Esophagus muscularis mucosa (tissue), 4 donors: ENCODE measurements at places on chromosomes 13 and 19. TPM values are rescaled to one million over a fixed set of nuclear protein-coding genes. Genes with fewer than 3 reads are reported as not detected.

Gene NUDT15
- 6.0 TPM for total RNA-seq

GRCh38 chr19:5705552-5705951 is 14.4 kb downstream of the LONP1 start:
- DNase-seq: no peak

DNA sequence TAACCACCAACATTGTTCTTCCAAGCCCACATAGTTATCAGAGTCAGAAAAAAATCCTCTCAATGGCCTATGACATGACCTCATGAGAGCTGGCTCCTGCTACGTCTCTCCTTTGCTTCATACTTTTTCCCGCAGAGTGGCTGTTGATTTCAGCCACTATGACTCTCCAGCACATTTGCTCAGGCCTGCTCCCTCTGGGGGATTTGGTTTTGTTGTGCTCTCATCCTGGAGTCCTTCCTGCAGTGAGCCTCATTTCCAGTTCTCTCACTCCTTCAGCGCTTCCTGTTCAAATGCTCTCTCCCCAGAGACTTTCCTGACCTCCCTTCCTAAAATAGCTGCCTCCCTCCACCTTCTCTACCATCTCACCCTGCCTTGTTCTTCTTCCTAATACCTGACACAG is 72.0 kb upstream of the USP29 start:
- no peak for DNase-seq

- DNase-seq: peak; percentile 91
Observed at GRCh38 chr13:112443995-112444311, 67.8 kb downstream of the SPACA7 start.

Gene ZNF433
- 3.5 TPM for total RNA-seq

- DNase-seq: no peak
Observed at GRCh38 chr19:4977299-4978174, 8.6 kb downstream of the KDM4B start.

DNA sequence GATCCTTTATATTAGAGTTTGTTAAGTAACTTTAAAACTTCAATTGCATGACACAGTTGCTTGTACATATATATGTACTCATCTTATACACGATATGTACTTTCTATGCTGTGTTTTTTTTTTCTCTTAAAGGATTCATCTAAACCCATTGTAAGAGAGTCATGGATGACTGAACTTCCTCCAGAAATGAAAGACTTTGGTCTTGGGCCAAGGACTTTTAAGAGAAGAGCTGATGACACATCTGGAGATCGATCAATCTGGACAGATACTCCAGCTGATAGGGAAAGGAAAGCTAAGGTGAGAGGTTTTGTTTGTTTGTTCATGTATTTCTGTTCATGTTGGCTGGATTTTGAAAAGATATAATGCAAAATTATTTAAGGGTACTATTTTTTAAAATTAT is 26.0 kb downstream of the GPALPP1 start:
- DNase-seq: no peak

GRCh38 chr19:13055213-13056051 is 47.2 kb downstream of the LYL1 start:
- DNase-seq: no peak

DNA sequence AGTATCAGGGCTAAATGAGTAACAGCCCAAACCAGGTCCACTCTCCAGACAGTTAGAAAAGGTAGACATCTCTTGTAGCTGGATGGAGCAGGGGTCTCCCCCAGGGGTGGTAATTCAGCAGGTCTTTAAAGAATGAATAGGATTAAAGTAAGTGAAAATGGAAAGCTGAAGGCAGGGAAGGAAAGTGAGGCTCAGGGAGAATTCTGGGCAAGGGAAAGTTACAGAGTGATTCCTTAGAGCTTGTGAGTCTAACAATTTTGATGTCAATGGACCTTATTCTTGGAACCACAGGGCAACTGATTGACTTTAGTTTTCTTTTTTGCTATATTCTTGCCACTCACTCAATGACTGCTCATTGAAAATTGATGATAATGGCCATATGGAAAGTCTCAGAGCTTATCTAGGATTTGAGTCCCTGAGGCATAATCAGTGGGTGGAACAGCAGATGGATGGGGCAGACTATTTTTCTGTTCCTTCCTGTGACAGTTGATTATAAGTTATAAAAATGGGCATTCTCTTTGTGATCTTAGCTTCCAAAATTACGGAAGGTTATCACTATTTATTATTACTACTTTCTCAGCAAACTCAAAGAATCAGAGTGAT is 76.9 kb downstream of the LRCH1 start:
- no peak for DNase-seq

Gene CKM
- total RNA-seq: 0.66 TPM

Gene TMPRSS9
- total RNA-seq: 0.17 TPM

Gene ZNF544
- total RNA-seq: 36.6 TPM

Gene F10
- 4.6 TPM for total RNA-seq

DNA sequence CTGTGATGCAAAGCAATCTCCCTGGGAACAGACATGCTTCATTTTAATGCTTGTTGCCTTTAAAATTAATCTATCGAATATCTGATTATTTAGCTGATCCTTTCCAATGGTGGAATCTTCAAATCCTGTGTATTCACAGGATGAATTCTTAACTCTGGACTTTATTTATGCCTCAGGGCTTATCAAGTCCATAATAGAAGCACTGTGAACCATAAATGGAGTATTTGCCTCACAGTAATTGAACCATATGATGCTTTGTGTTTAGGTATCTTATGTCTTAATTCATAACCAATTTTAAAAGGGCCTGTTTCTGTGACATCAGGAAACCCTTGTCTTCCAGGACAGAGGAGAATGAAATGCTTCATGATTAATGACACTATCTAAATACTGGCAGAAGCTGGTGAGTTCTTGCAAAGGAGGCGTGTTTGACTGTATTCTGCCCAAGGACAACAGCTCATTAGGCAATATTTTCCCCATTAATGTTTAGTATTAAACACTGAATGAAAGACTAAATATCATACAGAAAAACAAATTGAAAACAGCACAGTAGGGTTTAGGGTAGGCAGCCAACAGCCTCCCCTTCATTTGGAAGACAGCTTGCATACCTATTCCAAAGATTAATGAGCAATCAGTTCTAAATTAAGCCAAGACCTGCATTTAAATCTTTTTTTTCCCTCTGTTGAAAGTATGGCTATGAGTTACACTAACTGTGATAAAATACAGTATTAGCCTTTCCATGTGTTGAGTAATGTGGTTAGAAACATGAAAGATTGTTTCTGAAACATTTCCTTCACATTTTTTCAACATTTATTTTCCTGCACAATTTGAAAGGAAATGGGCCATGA is 709.4 kb downstream of the PCDH9 start:
- DNase-seq: no peak

- no peak for DNase-seq
Observed at GRCh38 chr13:29511980-29512379, 83.5 kb downstream of the SLC7A1 start.

DNA sequence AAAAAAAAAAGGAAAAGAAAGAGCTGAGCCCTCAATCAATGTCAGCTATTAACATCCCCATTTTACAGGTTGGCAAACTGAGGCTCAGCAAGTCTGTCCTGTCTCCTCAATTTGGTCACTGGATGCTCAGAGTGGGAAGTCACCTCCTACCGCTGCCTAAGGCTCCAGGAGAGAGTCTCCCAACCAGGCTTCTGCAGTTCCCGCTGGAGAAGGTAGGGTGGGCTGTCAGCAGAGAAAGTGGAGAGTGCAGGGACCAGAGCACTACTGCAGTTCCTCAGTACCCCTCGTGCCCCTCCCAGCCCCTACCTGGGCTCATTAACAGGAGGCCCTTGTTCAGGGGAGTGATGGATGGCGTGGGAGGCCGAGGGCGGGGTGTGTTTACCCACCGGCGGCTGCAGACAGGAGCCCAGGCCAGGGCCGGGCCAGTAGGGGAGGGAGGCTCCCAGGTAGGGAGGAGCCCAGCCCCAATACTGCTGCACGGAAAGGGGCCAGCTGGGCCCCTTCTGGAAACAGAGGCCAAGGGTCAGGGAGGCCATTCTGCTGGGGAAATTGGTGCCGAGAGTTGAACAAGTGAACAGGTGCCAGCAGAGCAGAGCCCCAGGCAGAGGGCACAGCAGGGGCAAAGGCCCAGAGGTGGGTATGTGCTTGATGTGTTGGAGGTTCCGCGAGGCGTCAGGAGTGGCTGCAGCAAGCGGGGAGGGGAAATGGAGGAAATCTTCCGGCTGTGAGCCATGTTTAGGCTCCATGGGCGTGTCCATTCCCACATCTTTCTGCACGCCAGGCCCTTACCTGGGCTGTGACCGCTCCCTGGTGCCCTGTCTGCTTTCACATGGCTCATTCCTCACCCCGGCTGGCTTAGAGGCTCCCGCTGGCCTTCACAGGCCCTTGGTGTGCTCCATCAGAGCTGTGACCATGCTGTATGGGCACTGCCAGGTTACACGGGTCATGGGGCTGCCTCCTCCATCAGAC is 7.6 kb upstream of the COMP start:
- no peak for DNase-seq

- DNase-seq: no peak
Observed at GRCh38 chr13:109468123-109468522, 318.3 kb downstream of the IRS2 start.

DNA sequence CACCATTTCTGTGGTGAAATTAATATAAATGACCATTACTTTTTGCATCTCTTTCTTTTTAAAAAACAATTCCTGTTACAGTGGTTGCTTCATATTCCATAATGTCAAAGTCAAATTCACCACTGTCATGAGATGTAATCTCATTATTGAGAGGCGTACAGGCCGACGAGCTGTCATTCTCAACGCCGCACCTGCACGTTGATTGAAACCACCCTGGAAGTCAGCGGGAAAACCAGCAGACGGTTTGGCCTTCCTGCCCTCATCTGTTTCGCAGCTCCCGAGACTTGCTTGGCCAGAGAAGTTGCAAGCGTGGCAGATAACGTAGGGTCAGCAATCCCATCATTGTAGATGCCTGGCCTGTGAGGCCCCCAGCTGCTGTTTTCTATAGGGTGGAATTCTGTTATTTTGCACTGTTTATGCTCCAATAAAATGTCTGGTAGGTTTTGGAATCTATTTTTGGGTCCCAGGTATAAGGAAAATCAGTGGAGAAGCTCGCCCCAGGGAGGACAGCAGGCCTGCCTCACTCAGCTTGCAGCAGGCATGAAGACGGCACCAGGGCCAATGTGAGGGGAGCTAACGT is 153.4 kb downstream of the SOX1 start:
- no peak for DNase-seq

DNA sequence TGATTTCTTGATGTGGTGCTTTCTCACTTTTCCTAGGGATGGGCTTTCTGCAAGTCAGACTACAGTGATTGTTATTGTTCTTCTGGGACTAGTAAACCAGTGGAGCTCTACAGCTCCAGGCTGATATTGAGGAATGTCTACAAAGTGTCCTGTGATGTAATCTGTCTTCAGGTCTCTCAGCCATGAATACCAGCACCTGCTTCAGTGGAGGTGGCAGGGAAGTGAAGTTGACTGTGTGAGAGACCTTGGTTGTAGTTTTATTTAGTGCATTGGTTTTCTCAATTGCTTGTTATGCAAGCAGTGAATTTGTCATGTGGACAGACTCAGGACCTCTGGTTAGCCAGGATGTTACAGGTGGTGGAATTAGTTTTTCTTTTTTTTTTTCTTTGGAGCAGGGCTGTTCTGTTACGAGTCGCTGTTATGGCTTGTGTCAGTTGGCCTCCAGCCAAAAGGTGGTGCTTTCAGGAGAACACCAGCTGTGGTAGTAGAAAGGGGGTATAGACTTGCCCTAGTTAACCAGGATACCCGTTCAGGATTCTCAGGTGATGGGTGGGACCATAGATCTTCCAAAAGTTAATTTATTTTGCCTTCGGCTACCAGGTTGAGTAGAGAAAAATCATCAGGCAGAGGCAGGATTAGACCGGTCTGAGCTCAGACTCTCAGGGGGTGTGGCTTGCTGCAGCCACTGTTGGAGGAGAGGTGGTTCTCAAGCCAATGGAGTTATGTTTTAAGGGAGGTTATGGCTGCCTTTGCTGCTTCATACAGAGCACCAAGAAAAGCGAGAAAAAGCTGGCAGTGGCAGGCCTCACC is 11.9 kb upstream of the ZNF675 start:
- no peak for DNase-seq

DNA sequence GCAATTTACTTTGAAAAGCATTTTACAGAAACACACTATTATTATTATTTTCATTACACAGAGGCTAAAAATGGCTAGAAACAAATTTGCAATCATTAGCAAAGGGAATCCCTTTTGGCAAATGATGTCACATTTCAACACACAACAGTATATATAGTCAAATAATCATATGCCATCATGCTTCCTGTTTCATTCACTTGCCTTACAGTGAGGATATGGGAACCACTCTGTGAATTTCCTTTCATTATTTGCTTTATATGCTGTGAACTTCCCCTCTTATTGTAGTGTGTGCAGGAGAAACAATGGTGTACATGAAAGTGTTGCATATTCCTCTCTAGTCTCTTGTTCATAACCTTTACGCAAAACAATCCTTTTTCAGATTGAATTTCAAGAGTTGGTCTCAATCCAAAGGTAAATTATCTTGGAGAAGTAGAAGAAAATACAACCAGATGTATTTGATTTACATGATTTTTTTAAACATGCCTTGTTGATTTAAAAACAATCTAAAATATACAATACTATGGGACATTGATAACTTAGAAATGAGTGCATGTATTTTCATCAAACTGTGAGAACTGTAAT is 657.3 kb downstream of the EFNB2 start:
- DNase-seq: no peak

DNA sequence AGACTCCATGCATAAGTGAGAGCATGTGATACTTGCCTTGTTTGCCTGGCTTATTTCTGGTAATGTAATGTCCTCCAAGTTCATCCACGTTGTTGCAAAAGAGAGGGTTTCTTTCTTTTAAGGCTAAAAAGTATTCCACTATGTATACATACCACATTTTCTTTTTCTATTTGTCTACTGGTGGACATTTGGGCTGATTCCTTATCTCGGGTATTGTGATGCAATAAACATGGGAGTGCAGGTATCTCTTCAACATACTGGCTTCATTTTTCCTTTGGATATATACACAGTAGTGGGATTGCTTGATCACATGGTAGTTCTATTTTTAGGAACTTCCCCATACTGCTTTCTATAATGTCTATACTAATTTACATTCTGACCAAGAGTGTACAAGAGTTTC is 49.6 kb upstream of the EBPL start:
- DNase-seq: no peak

DNA sequence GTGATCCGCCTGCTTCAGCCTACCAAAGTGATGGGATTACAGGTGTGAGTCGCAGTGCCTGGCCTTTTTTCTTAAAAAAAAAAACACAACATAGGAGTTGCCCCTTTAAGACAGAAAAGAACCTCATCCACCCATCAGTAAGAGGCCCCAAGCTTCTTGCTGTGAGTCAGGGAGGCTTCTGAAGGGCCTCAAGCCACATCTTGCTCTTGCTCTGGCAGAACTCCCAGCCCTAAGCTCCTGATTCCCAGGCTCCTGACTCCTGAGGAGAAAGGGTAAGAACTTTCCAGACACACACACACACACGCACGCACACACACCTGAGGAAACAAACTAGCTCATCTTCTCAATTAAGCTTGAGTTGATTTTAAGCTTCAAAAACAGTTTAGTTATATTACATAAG is 6.9 kb downstream of the ETFB start:
- no peak for DNase-seq

- no peak for DNase-seq
Observed at GRCh38 chr13:112602189-112602588, 14.2 kb upstream of the TUBGCP3 start.

GRCh38 chr13:92864584-92865284 is 361.9 kb upstream of the GPC6 start:
- no peak for DNase-seq

GRCh38 chr19:6038634-6039405 is 60.9 kb upstream of the RANBP3 start:
- no peak for DNase-seq

Gene LILRA1
- total RNA-seq: 2.0 TPM

Gene PLEKHG2
- total RNA-seq: 18.3 TPM

Gene C19orf38
- 3.6 TPM for total RNA-seq

Gene CRLF1
- total RNA-seq: 153 TPM
